CD8-positive, alpha-beta memory T cell (primary cell): ENCODE measurements at places on chromosomes 2 and 18.
A peak's percentile ranks its signal among the peaks of the same experiment; 100 is the strongest.

DNA sequence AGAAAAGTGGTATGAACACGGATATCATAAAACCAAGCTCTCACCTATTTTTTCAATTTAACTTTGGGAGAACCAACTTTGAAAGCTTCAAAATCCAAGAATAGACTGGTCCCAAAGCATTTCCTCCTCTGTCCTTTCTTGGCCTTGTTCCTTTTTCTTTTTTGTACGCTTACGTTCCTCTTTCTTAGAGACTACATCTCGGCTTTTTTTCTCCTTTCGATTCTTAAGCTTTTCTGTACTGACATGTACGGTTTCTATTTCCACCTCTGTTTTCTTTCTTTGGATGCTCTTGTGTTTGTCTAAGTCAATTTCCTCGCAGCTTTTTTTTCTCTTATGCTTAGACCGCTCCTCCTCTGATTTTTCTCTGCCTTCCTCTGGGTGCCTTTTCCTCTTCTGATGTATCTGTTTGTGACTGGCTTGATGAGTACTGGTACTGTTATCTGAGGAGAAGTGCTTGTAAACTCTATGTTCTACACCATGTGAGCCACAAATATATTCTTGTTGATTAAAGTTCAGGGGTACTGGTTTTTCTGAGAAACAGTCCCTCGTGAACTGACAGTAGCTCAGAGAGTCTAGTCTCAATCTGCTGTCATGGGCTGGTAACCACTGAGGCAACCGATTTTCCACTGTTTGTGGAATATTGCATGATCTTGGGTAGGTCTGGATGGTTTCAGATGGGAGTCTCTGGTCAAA is 11.5 kb upstream of the RNU2-63P start:
- H3K4me3 ChIP-seq = no peak overlapping the region
- no peaks in the 10 kb centered on the region for H3K27me3 ChIP-seq
- no peaks in the 10 kb centered on the region for H3K4me1 ChIP-seq
- no peak for DNase-seq

GRCh38 chr2:226407135-226407534 is 392.5 kb downstream of the IRS1 start:
- no peak for DNase-seq
- H3K27ac ChIP-seq = no peak overlapping the region
- H3K4me3 ChIP-seq = no peak overlapping the region
- H3K36me3 ChIP-seq = no peaks in the 10 kb centered on the region
- no peaks in the 10 kb centered on the region for H3K4me1 ChIP-seq
- H3K27me3 ChIP-seq = no peaks in the 10 kb centered on the region

- H3K27ac ChIP-seq = peak overlapping the region; percentile 99
- peak overlapping the region; percentile 99 for H3K4me3 ChIP-seq
- H3K4me1 ChIP-seq = peaks cover 40% of the 10 kb centered on the region
- DNase-seq = peak; percentile 44
- H3K27me3 ChIP-seq = no peaks in the 10 kb centered on the region
These were observed 640 bp downstream of the SLC39A6 start for GRCh38 chr18:36128530-36128870.

DNA sequence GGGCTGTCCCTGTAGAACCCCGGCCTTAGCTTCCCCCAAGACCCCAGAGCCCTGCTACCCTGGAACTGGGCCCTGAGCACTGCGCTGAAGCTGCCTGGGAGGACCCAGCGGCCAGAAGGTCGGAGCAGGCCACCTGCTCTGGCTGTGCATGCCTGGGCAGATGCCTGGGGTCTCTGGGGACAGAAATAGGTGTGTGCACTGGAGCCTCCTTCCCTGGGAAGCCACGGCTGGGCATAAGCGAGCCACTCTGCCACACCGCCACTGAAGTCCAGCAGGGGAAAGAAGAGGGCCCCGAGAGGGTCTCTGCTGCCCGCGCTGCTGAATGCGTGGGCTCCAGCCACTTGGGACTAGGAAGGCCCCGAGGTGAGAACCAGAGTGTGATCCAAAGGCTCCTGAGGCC is 6.7 kb downstream of the GBX2 start:
- peaks cover 4% of the 10 kb centered on the region for H3K27me3 ChIP-seq
- no peaks in the 10 kb centered on the region for H3K36me3 ChIP-seq
- no peaks in the 10 kb centered on the region for H3K4me1 ChIP-seq
- H3K27ac ChIP-seq = no peak overlapping the region
- no peak overlapping the region for H3K4me3 ChIP-seq

- no peaks in the 10 kb centered on the region for H3K27me3 ChIP-seq
- H3K4me1 ChIP-seq = no peaks in the 10 kb centered on the region
- no peak for DNase-seq
- no peaks in the 10 kb centered on the region for H3K36me3 ChIP-seq
These were observed 11.1 kb upstream of the SLC66A3 start for GRCh38 chr2:11144077-11144737.

DNA sequence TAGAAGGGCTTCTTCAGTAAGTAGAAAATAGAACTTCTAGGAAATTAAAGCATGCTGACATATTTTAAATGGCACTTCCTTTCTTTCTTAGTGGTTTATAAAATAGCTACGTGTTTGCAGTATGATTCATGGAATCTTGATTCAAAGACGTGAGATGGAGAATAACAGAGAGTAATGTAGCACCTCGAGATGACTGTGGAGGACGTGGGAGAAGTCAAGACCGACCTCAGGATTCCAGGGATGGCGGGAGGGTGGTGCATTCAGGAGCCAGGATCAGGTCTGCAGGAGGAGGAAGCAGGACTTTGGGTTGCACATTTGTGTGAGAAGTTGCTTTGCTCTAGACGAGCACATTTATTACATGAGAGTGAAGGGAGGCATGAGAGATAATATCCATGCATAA is 56.0 kb downstream of the DCDC2C start:
- H3K27me3 ChIP-seq = no peaks in the 10 kb centered on the region
- no peak for DNase-seq
- H3K4me1 ChIP-seq = no peaks in the 10 kb centered on the region
- no peaks in the 10 kb centered on the region for H3K36me3 ChIP-seq
- no peak overlapping the region for H3K27ac ChIP-seq
- no peak overlapping the region for H3K4me3 ChIP-seq

DNA sequence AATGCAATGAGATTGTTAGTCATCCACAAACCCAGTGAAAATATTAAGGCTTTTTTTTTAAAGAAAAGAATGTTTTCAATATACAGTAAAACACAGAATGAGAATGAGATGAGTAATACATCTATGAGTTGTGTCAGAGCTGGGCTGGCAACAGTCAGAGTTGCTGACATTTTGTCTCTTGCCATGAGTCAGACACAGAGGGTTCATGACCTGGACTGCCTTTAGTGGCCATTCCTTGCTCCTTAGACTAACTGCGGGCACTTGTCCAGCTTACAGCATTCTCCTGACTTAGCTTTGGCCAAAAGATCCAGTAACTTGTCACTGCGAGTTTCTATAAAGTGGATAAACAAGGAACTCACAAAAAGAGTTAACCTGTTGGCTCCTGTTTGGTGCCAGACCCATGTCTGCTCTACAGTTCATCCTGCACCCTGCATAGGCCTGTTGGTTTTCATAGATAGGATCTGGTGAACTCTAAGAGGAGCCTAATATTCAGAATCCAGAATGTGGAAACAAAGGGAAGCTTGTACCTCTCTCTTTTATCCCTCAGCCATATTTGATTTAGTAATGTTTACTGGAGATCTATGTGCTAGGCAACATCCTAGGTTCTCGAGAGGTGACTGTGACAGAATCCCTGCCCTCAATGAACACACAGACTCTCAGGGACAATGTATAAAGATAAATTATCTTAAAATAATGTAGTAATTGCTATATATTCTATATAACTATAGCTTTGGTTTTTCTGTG is 391.5 kb upstream of the VWC2L start:
- no peaks in the 10 kb centered on the region for H3K36me3 ChIP-seq
- H3K27me3 ChIP-seq = no peaks in the 10 kb centered on the region
- no peak overlapping the region for H3K27ac ChIP-seq
- no peak for DNase-seq

GRCh38 chr2:20225294-20226151 is 593 bp upstream of the SDC1 start:
- no peak for DNase-seq
- no peak overlapping the region for H3K4me3 ChIP-seq
- no peaks in the 10 kb centered on the region for H3K27me3 ChIP-seq
- no peak overlapping the region for H3K27ac ChIP-seq
- no peaks in the 10 kb centered on the region for H3K36me3 ChIP-seq
- no peaks in the 10 kb centered on the region for H3K4me1 ChIP-seq

DNA sequence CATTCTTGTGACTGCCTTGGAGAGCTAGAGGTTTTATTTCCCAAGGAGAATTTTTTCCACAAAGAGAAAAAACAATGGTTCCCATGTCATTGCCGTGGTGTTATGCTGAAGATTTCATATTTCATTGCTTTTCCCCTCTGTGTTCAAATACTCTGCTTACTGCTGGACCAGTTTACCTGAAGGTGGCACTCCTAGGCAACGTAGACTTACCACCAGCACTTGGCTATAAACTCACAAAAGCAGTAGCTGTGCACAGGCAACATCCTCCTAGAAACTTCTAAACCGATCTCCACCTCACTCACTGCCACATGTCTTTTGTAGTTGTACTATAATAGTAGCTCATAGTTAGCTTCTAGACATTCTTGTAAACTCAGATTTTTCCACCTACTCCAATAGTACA is 1319.7 kb upstream of the CRIM1 start:
- H3K36me3 ChIP-seq = no peaks in the 10 kb centered on the region
- H3K4me3 ChIP-seq = no peak overlapping the region
- no peaks in the 10 kb centered on the region for H3K27me3 ChIP-seq
- no peaks in the 10 kb centered on the region for H3K4me1 ChIP-seq
- no peak for DNase-seq

DNA sequence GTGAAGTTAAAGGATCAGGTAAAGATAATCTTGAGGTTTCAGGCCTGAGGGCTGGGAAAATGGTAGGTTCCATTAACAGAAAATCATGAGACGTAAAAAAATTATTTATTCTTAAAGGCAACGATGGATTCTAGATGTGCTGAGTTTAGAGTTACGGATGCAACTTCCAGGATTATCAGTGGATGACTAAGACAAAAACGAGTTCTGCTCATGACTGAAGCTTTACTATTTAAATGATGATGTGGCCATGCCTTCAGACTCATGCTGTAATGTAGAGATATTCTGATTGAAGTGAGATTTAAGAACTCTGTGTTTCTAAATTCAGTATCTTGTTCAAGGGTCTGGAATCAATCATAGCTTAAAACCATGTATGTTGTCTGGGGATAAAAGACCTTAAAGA is 5.0 kb downstream of the TMEM237 start:
- H3K27me3 ChIP-seq = no peaks in the 10 kb centered on the region
- no peak overlapping the region for H3K27ac ChIP-seq
- H3K4me3 ChIP-seq = no peak overlapping the region
- DNase-seq = no peak
- peaks cover 6% of the 10 kb centered on the region for H3K4me1 ChIP-seq

DNA sequence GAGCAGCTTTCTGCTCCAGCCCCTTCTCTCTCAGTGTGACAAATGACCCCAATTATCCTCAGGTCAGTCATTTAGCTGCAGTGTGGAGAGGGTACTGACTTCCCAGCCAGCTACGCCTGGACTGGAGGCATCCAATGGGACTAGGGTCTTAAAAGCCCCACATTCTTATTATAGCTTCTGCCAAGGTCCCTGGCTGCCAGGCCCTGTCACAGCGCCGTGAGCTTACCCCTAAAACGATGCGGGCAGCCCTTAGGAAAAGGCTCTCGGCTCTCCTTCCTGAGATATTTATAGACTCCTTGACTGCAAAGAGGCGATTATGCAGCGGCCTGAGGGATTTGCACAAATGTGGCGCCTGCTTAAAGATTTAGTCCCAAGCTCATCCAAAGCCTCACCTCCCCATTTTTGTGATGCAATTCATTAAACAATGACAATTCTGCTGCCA is 69.2 kb upstream of the EDAR start:
- H3K36me3 ChIP-seq = no peaks in the 10 kb centered on the region
- H3K27ac ChIP-seq = no peak overlapping the region
- no peaks in the 10 kb centered on the region for H3K27me3 ChIP-seq
- no peak overlapping the region for H3K4me3 ChIP-seq

DNA sequence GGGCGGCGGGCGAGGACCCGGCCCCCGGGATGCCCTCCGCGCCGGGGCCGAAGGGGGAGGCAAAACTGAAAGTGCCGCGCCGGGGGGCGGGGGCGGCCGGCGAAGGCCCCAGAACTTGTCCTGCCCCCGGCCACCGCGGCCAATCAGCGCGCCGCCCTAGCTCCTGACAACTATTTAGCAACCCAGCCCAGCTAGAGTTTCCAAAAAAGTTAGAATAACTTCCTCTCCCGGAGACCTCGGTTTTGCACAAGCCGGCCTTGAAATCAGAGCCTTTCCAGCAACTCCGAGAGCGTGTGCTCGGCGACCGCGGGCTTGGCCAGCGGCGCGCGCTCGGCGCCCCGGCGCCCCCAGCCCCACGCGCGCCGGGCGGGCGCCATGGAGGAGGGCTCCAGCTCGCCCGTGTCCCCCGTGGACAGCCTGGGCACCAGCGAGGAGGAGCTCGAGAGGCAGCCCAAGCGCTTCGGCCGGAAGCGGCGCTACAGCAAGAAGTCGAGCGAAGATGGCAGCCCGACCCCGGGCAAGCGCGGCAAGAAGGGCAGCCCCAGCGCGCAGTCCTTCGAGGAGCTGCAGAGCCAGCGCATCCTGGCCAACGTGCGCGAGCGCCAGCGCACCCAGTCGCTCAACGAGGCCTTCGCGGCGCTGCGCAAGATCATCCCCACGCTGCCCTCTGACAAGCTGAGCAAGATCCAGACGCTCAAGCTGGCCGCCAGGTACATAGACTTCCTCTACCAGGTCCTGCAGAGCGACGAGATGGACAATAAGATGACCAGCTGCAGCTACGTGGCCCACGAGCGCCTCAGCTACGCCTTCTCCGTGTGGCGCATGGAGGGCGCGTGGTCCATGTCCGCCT is at the start of gene TWIST2:
Gene TWIST2, plus strand, starts transcription at position 245 of the 850 bp plus-strand sequence. Its CDS starts 131 bp downstream, at position 376.
- DNase-seq = no peak
- H3K27ac ChIP-seq = no peak within 1 kb of the TSS
- H3K36me3 ChIP-seq = no peaks in the 10 kb centered on the region
- H3K27me3 ChIP-seq = peaks cover 14% of the 10 kb centered on the region
- no peak within 1 kb of the TSS for H3K4me3 ChIP-seq
- no peaks in the 10 kb centered on the region for H3K4me1 ChIP-seq

- H3K4me1 ChIP-seq = no peaks in the 10 kb centered on the region
- peaks cover 62% of the 10 kb centered on the region for H3K36me3 ChIP-seq
- H3K27ac ChIP-seq = no peak overlapping the region
- no peaks in the 10 kb centered on the region for H3K27me3 ChIP-seq
- DNase-seq = no peak
These were observed 31.7 kb downstream of the UBXN4 start for GRCh38 chr2:135773319-135773718.

- H3K27ac ChIP-seq = no peak overlapping the region
- no peaks in the 10 kb centered on the region for H3K27me3 ChIP-seq
- H3K4me1 ChIP-seq = peaks cover 93% of the 10 kb centered on the region
- H3K36me3 ChIP-seq = no peaks in the 10 kb centered on the region
- DNase-seq = peak; percentile 36
These were observed 12.7 kb downstream of the SMAD7 start for GRCh38 chr18:48937869-48938750.

- peaks cover 72% of the 10 kb centered on the region for H3K4me1 ChIP-seq
- no peak overlapping the region for H3K27ac ChIP-seq
These were observed 39.5 kb downstream of the ARL4C start for GRCh38 chr2:234457421-234457820.

GRCh38 chr2:121263996-121264715 is 20.8 kb downstream of the TFCP2L1 start:
- no peaks in the 10 kb centered on the region for H3K36me3 ChIP-seq
- no peak overlapping the region for H3K27ac ChIP-seq

GRCh38 chr2:151153601-151154000 is 108.1 kb downstream of the RBM43 start:
- no peak overlapping the region for H3K27ac ChIP-seq
- H3K27me3 ChIP-seq = no peaks in the 10 kb centered on the region
- H3K4me3 ChIP-seq = no peak overlapping the region

GRCh38 chr2:222179592-222179991 is 119.2 kb downstream of the PAX3 start:
- no peaks in the 10 kb centered on the region for H3K4me1 ChIP-seq
- H3K36me3 ChIP-seq = no peaks in the 10 kb centered on the region
- H3K4me3 ChIP-seq = no peak overlapping the region
